ENCODE measurements at places on chromosomes 12 and 14.

GRCh38 chr12:55699471-55700055 is 8.1 kb downstream of the ITGA7 start:
- peak; percentile 27 for DNase-seq

- DNase-seq = no peak
These were observed 24.4 kb upstream of the PTPRB start for GRCh38 chr12:70661466-70662161.

DNA sequence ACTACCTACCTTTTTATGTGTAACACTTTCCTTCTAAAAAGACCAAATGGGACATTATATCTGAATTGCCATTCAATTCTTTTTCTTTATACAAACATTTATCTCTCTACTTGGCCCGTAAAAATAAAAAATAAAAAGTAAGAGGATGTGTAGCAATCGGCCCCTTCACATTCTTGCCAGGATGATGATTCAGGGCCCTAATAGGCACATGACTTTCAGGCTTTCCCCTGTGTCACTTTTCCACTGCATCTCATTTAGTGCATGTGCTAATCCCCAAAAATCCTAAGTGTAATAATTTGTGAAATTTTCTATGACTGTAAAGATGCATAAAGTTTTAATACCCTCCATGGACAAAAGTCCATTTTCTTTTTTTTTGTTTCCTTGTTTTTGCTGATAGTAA is 23.0 kb upstream of the ATP2B1 start:
- DNase-seq = no peak

- DNase-seq = no peak
These were observed 33.5 kb downstream of the CLEC1A start for GRCh38 chr12:10065241-10065640.

GRCh38 chr12:54135621-54136350 is 53.0 kb downstream of the SMUG1 start:
- DNase-seq = no peak

DNA sequence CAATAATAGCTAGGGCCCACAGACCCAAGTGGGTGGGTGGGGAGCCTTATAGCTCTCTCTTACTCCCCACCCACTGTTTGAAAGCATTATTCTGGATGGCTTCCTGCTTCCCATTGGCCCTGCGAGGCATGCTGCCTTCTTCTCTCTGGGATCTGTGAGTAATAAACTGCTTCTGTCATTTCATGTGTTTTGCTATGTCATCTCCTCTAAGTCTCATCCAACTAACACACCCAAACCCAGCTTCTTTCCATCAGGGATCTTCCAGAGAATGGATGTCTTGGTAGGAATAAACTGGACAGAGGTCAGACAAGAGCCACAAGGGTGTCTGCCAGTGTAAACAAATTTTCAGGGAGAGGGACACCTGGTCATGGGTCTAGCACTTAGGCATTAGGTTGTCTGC is 66.4 kb upstream of the BDKRB2 start:
- DNase-seq = no peak

DNA sequence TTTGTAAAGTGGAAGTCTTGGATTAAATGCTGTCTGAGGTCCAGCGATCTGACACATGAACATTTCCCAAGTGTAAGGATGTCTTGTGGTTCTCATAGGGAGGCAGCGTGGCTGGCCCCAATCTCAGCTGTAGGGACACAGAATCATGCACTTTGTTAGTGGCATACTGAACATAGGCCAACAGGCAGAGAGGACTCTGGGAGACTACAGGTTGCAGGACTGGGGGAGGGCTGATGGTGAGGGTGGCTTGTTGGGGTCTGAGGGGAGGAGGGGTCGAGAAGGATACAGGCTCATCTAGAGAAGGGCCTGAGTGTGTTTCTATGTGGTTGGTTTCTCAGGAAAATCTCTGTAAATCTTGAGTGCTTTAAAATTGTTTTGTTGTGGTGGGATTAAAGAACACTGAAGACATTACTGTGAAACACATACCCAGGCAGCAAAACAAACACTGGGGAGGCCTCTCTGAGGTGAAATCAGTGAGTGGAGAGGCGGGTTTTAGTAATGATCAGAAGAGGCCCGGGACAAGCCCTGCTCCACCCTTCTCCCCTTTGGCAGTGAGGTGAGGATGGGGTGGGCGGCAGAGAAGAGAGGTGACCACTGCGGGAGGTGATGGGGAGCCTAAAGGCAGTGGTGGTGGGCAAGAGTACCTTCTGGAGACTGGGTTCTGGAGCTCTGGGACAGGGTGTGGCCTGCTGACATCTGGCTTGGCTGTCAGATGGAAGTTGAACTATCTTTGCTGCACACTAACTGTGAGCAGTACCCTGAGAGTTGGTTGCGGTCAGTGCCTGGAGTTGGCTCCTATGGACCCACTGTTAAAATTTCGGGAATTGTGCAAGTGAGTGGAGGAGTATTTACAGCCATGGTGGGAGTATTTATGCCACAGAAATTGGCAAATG is 3.3 kb downstream of the NYNRIN start:
- no peak for DNase-seq

DNA sequence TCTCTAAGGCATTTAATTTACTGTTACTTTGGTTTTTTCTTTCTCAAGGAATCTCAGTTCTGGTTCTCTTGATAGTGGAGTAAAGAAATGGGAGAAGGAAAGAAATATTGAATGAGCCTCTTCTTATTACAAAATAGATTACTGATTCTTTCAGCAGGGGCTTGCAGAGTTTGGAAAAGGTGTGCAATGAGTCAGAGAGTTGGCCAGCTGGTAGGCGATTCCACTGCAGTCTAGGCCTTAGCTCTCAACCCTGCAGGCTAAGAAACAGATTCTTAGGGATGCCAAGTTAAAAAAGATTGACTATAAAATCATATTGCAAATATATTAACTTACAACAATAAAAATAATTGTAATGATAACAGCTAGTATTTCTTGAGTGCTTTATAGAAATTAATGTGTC is 25.8 kb downstream of the NR1H4 start:
- DNase-seq = no peak

DNA sequence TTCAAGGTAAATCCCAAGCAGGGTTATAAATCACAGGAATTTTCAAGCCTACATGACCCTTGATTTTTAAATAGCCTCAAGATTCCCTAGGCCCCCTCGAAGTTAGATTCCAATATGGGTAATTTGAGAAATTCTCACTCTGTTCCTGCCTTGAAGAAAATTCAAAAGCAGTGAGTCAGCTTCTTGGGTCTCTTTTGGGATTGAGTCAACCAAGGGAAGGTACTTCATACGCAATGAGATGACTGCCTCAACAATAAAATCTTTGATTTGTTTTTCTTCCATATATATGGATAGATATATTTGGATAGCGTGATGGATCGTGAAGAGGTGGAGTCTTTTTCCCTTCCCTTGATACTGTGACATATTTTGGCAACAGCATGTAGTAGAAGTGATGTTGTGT is 180.4 kb upstream of the ATP2B1 start:
- DNase-seq = no peak

- DNase-seq = no peak
These were observed 212.1 kb downstream of the GXYLT1 start for GRCh38 chr12:41932470-41932991.

DNA sequence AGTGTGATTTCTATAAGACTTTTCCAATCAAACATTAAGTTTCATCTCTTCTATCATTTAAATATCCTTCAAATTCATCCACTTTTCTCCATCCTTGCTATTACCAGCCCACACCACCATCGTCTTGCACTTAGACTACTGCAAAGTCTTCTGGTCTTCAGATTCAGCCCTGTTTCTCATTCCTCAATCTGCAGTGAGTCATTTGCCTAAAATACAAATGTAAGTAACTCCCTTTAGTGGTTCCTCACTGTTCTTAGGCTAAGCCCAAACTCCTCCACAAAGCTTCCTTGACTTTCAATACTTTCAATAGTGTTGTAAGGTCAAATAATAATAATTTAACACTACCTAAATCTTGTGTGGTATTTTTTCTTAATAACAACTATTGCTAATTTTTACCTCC is 83.3 kb downstream of the PLEKHG7 start:
- DNase-seq = no peak

DNA sequence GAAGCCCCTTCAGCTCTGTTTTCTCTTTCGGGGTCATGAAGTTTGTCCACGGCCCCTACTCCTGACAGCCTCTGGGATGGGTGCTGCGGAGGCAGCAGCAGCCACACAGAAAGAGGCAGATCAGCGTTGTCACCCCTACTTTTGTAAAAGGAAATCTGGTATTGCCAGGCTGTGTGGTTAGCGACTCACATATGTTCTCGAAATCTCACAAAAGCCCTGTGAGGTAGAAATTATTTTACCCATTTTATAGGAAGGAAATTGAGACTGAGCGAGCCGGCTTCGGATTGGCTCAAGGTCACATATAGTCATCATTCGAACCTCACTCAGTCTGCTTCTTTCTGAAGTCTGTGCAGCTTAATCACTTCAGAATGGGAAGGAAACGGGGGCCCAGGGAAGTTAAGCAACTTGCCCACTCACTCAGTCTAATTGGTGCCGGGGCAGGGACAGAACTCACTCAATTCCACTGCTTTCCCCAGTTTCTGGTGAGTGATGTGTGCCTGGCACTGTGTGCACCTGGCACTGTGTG is 1.1 kb upstream of the CKAP4 start:
- no peak for DNase-seq

DNA sequence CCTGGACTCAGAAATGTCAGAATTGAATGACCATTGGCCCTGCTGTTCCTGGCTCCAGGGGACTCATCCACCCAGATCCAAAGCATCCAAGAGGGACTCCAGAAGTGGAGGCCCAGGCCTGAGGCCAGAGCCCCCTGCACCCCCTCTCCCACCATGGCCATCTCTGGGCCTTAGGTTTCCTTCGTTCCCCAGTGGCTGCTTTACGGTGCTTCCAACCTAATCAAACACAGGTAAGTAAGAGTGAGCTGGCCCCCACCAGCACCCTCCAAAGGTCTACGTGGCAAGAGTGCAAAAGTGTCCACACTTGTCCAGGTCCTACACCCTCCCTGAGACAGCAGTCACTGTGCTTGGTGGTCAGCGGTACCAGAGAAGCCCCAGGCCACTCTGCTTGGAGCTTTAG is 139.0 kb downstream of the DPF3 start:
- no peak for DNase-seq

- DNase-seq = no peak
These were observed 385.6 kb downstream of the GRIN2B start for GRCh38 chr12:13595536-13596443.

- no peak for DNase-seq
These were observed 36.0 kb upstream of the BATF start for GRCh38 chr14:75486318-75486717.

- DNase-seq = no peak
These were observed 60.4 kb upstream of the MANSC4 start for GRCh38 chr12:27840229-27840999.

- no peak for DNase-seq
These were observed 63.9 kb upstream of the TMEM260 start for GRCh38 chr14:56515739-56516138.

- no peak for DNase-seq
These were observed 89.2 kb downstream of the PRMT8 start for GRCh38 chr12:3580094-3580749.

DNA sequence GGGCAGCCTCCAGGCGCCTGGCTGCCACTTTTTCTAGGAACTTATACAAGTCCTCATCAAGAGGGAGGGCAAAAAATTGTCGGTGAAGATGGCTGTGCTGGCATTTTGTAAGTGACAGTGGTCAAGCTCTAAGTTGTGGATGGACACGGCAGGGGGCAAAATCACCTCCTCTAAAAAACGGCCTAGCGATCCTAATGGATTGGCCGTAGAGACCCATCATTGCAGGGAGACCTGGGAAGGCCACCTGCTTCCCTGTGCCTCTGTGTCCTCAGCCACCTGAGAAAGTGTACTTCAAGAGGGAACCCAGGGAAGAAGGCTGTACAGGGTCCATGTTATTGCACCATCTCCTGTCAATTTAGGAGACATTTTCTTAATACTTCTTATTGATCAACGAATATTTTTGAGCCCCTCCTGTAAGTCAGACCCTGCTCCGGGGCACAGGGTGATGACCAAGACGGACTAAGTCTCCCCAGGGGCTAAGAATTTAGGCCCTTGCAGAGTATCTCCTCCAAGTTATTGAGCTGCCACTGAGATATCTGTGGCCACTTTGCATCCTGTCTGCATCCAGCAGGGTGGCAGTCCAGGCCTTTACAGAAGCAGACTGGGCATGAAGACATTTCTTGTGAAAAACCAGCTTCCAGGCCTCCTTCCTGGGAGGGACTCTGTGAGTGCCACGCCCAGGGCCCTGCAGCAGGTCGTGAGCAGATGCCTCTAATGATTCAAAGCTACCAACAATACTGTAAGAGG is 40.5 kb downstream of the PSMA6 start:
- no peak for DNase-seq

DNA sequence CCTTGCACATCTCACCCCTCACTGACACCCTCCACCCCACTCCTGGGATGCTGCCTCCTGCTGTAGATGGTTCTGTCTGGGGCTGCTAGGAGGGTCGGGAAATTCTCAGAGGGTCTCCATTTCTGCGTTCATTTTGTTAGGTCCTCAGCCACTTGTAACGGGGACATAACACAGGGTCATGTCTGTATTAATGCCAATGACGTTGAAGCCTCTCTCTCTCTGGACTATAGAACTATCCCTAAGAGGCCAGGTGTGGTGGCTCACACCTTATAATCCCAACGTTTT is 14.6 kb downstream of the SIVA1 start:
- DNase-seq = no peak

- no peak for DNase-seq
These were observed 42.0 kb upstream of the ETV6 start for GRCh38 chr12:11607313-11608081.

DNA sequence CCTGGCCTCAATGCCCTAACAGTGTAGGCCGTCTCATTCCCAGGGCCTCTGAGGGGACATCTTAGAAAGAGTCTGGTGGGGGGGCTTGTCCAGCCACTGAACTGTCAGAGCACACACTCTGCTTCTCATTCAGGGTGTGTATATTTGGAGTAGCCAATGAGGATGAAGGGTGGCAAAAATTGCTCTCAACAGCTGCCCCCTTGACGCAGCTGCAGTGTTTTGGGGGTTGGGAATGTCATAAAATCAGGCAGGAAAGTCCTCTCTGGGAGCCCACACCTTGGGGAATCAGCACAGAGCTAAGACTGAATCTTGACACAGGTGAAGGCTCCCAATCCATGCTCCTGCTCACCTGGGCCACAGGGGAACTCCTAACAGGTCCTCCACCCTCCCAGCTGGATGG is 1.5 kb downstream of the RASAL1 start:
- no peak for DNase-seq

- peak; percentile 49 for DNase-seq
These were observed 1.1 kb downstream of the PTPN6 start for GRCh38 chr12:6952121-6952862.

DNA sequence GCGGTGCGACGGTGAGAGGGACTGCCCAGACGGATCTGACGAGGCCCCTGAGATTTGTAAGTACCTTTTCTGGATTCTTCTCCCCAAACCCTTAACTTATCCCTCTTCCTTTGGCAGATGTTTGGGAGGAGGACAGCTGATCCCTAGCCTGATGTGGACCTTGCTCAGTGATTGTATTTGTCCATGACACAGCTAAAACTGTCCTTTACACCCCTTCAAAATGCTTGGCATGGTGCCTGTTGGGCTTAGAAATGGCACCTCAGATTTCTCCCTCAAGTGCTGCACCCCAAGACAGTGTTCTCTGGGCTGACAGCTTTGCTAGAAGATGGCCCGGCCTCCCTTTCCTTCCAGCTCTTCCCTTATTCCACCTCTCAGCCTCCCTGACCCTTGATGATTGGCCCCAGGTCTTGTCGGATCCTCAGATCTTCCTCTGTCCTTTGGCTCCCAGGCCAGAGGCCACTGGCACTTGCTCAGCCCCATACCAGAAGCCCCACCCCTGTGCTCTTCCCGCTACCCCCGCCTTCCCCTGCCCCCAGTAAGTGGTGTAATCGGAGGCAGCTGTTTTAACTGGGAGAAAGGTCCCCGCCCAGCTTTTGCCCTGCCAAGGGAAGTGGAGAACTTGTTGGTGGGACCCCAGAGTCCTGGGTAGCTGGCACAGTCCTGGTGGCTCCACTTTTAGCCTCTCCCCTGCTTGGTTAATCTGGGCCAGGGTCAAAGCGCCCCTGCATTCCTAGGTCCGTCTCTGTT is 8.7 kb downstream of the LRP1-AS start:
- DNase-seq = no peak

Data from RWPE2 (cell line).